ENCODE measurements at places on chromosomes 2 and 18.

- DNase-seq, result no peak
Measured at GRCh38 chr2:86413296-86414094, 27.7 kb upstream of the KDM3A start.

GRCh38 chr2:45928946-45929345 is 277.5 kb downstream of the PRKCE start:
- no peak for DNase-seq

DNA sequence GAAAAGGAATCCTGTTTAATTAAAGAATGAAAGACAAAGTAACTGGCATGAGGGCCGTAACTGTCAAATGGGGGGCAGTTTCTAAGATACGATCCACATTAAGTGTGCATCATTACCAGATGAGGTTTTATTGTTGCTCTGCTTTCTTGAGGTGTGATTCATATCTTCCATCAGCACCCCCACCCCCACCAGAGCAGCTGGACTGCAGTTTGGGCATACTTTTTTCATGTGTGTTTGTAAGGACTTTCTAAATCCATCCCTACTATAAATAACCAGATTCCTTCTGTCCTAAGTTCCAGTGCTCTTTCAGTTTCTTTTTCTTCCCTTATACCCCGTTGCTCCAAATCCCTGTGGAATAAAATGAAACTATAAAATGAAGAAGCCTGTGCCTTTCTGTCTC is 142.1 kb downstream of the CDCA7 start:
- DNase-seq, result no peak

GRCh38 chr2:4180631-4181030 is 477.3 kb downstream of the DCDC2C start:
- no peak for DNase-seq

DNA sequence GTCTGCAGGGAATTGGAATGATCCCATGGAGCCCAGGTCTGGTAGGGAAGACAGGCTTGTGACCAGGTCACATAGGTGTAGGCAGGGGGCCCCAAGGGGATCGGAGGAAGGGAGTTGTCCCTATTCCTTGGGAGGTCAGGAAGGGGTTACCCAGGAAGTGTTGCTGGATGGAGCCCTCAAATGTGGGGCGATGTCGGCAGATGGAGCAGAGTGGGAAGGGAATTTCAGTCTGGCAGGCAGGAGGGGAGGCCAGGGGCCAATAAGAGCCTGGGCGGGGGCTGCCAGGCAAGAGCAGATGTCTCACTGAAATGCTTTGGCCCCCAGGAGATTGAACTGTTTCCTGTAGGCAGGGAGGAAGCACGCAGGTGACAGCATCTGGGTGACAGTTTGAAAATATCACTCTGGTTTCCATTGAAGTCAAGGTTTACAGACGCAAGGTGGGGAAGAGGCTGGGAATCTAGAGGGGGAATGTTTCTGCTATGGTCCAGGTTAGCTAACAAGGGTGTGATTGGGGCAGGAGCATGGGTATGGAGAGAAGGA is 81.5 kb upstream of the SMAD2 start:
- DNase-seq, result no peak

GRCh38 chr2:164896634-164897355 is 55.2 kb upstream of the COBLL1 start:
- DNase-seq, result no peak

GRCh38 chr2:3045318-3045921 is 332.2 kb downstream of the EIPR1 start:
- no peak for DNase-seq
